ENCODE measurements at places on chromosomes 5 and 9.

DNA sequence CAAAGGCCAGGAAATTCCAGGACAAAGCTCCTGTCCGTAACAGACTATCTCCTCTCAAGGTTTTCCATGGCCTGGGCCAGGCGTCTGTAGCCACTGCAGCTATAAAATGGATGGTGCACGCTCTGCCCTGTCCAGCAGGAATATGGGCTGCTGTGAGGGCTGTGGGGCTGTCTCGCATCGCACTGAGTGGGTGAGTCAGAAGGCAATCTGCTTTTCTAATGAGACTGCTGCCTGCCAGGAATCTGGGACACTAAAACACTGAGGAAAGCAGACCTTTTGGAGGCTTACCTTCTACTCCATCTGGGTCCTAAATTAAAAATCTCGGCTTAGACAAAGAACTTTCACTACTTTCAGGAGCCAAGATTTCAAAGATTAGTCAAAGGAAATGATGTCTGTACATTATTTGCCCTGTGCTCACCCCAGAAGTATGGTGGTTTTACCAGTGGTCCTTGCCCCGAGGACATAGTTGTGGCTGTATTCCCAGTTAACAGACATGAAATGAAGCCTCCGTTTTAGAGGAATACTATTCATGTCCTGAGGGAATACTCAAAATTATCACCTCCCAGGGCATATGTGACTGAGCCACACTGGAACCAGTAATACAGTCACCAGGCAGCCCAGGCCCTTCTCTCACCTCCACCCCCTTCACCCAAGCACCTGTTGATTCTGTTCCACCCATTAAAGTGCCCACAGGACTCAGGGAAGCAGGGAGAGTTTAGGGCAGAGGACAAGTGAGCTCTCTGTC is 56.4 kb downstream of the PFDN1 start:
- no peak for DNase-seq

GRCh38 chr5:14155075-14155474 is 11.9 kb downstream of the TRIO start:
- no peak for DNase-seq

DNA sequence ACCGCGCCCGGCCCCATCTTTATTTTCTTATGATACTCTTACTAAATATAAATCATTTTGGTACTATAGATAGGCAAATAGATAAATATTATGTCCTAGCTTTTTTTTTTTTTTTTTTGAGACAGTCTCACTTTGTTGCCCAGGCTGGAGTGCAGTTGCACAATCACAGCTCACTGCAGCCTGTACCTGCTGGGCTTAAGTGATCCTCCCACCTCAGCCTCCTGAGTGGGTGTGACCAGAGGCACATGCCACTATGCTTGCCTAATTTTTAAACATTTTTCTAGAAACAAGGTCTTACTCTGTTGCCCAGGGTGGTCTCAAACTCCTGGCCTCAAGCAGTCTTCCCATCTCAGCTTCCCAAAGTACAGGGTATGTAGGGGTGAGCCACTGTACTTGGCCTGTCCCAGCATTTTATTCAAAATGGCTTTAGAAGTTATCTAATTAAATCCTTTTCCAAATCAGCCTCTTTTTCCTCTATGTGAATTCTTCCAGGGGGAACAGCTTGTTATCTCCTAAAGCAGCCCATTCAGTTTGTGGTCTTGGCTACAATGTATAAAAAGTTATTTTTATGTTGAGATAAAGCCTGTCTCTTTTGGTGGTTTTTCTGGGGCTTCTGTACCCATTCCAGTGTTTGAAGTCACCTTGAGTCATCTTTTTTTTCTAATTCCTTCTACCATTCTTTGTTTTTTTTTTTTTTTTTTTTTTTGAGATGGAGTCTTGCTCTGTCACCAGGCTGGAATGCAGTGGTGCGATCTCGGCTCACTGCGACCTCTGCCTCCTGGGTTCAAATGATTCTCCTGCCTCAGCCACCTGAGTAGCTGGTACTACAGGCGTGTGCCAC is 12.1 kb downstream of the MELK start:
- DNase-seq = no peak

DNA sequence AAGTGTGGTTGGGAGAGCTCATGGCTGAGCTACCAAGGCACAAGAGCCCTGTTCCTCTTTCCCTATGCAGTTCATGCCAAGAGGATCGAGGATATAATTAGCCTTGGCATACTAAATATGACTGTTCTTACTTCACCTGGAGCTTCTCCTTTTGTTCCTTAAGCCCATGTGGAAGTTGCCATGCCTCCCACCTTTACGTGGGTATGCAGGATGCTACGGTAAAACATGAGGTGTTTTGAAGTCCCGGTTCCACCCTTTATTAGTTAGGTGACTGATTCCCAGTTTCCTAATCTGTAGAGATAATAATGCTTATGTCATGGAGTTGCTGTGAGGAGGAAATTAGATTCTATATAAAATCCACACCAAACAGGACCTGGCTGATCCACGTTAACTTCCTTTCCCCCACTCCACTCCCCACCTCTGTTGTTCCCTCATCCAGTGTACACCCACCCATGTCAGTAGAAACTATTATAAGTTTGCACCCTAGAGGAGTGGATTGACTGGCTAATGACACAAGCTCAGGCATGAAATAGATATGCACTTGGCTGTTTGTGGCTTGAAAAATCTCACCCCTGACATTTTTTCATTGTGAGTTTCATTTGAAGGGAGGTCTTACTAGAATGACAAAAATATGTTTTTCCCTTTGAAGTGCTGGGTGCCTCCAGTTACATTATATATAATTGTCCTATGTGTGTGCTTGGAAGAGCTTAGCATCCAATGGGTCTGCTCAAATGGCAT is 36.8 kb upstream of the SHOC1 start:
- no peak for DNase-seq

DNA sequence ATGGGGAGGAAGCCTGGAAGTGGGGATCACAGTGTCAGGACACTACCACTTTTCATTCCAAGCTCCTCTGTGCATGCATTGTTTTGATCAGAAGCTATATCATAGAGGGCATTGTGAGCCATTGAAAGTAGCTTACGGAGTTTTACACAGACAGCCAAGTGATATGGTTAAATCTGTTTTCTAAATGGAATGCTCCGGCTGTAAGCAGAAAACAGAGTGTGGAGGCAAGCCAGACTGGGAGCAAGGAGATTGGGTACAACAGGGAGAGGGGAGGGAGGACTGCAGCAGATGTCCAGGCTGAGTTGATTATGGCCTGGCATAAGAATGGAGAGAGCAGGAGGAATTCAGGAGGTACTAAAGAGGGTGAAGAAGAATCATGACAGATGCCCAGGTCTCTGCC is 15.5 kb upstream of the SOWAHA start:
- DNase-seq = no peak

- no peak for DNase-seq
Measured at GRCh38 chr9:108913391-108913790, 20.5 kb downstream of the ELP1 start.
